ENCODE measurements at places on chromosomes 6 and 20.

- no peak for DNase-seq
These were observed 18.4 kb downstream of the LAMA4 start for GRCh38 chr6:112235956-112236355.

DNA sequence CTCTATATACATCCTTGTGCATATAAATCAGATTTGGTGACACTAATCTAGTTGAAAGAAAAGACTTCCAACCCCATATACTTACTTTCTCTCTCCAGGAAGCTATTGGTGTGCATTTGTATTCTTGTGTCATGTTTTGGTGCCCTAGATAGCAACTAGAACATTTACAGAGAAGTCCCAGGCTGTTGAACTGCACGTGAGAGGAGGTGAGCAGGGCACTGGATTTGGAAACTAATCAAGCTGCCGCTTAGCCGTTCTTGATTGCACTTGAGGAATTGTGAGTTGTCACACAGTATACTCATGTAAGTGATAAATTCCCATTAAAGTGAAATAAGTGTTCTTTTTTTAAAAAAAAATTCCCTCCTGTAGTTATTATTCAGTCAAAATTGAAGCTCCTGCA, 7.6 kb downstream of the WRNIP1 start:
- no peak for DNase-seq

DNA sequence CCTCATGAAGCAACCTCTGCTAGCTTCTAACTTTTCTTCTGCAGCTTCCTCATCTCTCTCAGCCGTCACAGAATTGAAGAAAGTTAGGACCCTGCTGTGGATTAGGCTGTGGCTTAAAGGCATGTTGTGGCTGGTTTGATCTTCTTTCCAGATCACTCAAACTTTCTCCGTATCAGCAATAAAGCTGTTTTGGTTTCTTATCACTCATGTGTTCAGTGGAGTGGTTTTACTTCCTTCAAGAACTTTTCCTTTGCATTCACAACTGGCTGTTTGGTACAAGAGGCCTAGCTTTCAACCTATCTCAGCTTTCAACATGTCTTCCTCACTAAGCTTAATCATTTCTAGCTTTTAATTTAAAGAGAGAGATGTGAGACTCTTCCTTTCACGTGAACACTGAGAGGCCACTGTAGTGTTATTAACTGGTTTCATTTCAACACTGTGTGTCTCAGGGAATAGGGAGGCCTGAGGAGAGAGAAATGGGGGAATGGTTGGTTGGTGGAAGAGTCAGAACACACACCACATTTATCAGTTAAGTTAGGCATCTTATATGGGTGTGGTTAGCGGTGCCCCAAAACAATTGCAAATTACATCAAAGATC, 17.2 kb downstream of the ZSCAN23 start:
- DNase-seq: no peak

DNA sequence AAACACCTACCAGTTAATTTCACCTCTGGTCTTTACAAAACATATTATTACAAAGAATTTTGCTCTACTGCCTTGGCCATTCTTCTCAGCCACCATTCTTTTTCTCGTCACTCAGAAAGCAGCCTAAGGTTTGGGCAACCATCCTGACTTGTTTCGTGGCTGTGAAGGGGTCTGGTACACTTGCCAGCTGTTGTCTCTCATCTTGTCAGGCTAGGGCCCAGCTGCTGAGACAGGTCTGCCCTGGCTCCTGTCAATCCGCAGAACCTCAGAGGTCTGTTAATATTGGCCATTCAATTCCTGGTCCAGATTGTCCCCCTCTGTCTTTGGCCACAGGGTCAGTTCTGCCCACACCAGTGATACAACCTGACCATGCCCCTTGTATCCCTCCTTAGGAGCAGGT, 197.7 kb downstream of the UBE3D start:
- no peak for DNase-seq

DNA sequence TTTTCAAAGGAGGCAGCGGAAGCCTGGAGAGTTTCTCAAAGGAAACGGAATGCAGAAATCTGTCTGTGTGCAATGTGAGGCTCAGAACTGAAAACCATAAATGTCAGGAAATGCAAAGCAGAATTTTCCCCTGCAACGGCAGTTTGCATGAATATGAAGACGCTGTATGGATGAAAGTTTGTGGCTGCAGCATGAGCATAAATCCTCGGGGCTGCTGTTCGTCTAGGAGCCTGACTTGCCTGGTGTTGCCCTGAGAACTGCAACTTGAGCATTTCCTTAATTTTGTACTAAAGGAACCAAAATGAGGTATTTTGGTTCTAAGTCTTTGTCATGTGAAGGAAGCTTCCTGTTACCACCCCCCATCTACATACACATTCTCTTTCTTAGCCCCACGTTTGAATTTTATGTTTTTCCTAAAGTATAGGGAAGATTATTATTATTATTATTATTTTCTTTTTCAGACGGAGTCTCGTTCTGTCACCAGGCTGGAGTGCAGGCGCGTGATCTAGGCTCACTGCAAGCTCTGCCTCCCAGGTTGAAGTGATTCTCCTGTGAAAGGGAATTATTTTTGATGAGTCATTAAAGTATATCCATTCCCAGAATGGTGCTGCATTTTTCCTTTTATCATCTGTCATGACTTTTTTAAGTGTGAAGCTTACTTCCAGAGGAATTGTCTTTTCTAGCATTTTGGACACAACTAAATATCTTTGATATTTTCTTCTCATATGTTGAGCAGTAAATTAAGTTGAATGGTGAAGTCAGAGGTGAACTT, 33.1 kb downstream of the MTHFD1L start:
- no peak for DNase-seq

- DNase-seq: no peak
These were observed 46.4 kb upstream of the FERMT1 start for GRCh38 chr20:6169251-6169650.

GRCh38 chr6:13304580-13305260, 23.6 kb downstream of the TBC1D7 start:
- DNase-seq: no peak

GRCh38 chr6:154301839-154302752, 54.5 kb downstream of the IPCEF1 start:
- no peak for DNase-seq

DNA sequence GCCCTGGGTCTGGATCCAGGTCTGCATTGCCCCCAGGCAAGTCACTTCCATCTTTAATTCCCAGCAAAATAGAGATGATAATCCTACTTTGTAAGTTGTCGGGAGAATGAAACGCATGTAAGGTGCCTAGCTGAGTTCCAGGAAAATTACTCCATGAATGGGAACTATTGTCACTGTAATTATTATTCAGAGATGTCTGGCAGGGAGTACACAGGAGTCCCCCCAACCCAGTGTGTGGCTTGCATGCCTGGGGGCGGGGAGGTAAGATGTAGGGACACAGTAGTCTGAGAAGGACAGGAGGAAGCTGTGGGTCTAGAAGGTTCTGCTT, 85.4 kb downstream of the CD40 start:
- DNase-seq: no peak

DNA sequence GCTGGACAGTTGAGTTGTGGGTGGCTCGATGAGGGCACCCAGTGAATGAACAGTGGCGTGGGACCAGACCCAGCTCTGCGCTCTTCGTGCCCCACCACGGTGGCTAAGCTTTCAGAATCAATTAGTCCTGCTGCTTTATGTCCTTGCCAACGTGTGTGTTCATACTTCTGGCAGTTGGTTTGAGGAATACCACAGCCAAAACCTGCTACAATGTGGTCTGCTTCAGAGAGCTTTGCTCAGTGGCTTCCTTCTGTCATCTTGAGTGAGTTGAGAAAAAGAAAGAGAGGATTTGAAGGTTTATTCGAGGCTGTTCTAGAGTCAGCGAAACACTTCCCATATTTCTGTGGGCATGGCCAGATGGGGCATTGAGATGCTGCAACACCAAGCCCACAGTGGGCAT, 39.5 kb upstream of the SLC22A2 start:
- DNase-seq: no peak

GRCh38 chr20:39935901-39936300, 753.1 kb downstream of the MAFB start:
- no peak for DNase-seq

GRCh38 chr6:133854364-133855275, 34.3 kb upstream of the TCF21 start:
- no peak for DNase-seq

GRCh38 chr6:2164481-2164880, 80.9 kb downstream of the GMDS start:
- DNase-seq: no peak

- DNase-seq: no peak
These were observed 12.1 kb upstream of the PAX1 start for GRCh38 chr20:21693322-21693721.

Measured in central memory CD8-positive, alpha-beta T cell (primary cell).